ENCODE measurements at places on chromosomes 4 and X.

DNA sequence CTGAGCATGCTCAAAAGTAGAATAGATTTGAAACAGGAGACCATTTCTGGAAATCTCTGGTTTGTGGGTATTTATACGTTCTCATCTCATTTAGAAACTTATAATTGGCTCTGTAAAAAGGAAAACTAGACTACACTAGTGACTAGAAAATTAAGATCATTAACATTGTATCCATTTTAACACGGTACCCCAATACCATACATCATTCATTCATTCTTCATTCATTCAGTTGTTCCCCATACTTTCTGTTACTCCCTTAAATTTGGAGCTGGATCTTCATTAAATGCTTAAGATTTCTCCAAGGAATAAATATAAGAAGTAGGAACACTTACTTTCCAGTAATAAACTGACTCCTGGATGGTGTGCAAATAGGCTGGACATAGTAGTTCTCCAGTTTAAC, 1.3 kb downstream of the ARSJ start:
- DNase-seq = no peak

DNA sequence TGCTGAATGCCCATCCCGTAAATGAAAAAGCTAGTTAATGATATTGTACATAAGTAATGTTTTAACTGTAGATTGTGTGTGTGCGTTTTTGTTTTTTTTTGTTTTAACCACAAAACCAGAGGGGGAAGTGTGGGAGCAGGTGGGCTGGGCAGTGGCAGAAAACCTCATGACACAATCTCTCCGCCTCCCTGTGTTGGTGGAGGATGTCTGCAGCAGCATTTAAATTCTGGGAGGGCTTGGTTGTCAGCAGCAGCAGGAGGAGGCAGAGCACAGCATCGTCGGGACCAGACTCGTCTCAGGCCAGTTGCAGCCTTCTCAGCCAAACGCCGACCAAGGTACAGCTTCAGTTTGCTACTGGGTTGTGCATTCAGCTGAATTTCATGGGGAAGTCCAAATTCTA, at the start of gene SPP1:
Gene SPP1, plus strand, starts transcription at position 249 of the 400 bp plus-strand sequence. CDS start 1,182 bp downstream, outside the sequence.
- peak; percentile 55 for DNase-seq

GRCh38 chr4:99749445-99750391, 66.9 kb upstream of the DAPP1 start:
- DNase-seq = no peak

DNA sequence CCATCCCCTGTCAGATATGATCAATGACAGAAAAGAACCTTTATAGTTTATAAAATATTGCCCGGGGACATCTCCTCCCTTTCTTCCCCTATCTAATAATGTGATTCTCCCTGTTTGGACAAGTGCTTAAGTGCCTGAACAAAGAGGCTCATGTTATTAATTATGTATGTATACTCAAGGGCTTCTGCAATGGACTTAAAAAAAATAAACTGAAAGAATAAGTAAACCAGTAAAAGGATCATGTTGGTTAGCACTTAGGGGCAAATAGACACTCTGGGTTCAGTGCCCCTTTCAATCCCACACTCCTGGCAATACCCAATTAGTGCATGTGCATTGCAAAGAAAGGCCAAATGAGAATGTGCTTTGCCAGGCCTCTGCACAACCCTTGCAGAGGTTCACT, 30.7 kb upstream of the RPS6KA6 start:
- no peak for DNase-seq

DNA sequence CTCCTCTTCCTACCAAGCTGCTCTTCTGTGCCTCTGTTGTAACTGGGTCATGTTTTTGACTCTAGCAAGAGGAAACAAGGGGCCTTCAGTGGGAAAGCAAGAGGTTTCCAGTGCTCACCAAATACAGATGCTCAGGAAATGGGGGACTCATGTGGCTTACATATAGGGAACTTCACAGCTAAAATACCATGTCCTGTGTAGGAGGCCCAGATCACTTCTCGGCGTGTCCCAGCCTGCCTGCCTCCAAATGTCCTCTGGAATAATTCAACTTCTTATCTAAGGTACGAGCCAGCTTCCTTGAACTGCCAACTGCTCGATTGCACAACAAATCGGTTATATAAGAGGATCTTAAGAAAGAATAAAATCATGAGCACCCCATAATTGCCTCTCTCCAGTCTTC, 161.3 kb downstream of the KIT start:
- DNase-seq = no peak

- DNase-seq = peak; percentile 15
Observed at GRCh38 chrX:106300656-106301055, 132.6 kb downstream of the PWWP3B start.

DNA sequence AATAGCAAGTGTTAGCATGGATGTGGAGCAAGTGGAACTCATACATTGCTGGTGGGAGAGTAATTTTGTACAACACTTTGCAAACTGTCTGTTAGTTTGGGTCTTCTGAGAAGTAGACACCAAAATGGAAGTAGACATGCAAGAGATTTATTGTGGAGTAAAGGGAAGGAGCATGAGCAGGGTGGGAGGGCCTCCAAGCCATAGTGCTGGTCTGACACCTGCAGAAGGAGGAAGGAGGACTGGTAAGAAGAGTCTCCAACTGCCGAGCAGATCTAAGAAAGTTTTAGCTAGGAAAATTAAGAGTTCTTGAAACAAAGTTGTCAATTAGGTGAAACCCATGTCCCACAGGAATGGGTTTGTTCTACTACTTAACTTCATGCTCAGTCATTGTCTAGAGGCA, 64.0 kb upstream of the DDIT4L start:
- no peak for DNase-seq

DNA sequence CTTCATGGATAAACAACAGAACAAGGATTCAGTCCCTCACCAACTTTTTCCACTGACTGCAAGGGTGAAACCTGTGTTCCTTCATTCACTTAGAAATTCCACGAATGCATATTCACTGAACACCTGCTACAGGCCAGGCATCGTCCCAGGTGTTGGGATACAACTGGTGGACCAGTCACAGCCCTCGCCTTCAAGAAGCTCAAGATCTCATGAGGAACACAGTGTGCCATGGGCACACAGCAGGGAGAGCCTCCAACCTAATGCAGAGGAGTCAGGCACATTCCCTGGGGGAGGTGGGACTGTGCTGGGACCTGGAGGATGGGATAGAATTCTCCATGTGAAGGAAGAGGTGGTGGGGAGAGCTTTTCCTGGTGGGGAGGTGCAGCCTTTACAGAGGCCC, 107.6 kb upstream of the PDLIM3 start:
- DNase-seq = no peak

DNA sequence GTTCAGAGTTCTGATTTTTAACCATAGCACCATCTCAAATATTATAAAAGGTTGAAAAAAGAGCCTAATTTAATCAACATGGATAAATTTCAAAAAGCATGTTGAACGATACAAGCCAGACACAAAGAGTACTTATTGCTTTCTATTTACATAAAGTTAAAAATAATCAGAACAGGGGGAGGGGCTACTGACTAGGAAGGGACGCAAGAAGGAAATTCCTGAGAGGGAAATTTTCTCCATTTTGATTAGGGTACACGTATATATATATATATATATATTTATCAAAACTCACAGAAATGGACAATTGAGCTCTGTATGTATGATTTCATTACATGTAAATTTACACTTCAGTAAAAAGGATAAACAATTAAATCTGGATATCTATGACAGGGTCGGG, 482 bp upstream of the MBTPS2 start:
- peak; percentile 71 for DNase-seq

DNA sequence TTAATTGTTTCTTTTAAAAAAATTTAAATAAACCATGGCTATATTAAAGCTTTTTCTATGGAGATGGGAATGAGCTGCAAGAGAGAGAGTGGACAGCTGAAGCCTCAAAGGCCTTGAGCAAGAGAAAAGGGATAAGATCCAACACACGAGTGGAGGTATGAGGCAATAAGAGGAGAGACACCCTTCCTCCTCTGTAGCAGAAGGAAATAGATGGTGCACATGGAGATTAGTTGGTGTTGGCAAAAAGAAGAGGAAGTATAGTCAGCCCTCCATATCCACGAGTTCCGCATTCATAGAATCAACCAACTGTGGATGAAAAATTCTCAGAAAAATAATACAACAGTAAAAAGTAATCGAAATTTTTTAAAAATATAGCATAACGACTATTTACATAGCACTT, 3.2 kb downstream of the CXorf38 start:
- DNase-seq = no peak

DNA sequence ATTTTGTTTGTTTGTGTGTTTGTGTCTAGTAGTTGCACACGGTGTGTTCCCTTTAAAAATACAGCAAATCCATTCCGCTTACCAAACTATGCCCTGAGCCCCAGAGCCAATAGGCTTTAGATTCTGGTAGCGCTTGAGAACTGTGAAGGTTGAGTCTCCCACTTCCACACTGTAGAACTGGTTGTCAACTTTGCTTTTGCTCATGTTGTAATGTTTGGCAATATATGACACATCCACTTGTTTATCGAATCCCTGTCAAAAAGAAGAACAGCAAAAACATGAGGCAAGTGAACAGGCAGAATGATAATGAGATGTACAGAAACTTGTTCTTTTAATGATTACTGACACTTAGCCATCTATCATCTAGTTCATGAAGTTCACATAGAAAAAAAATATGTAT, 200.6 kb downstream of the MAPK10 start:
- no peak for DNase-seq

GRCh38 chr4:156377036-156377710, 423.5 kb upstream of the CTSO start:
- DNase-seq = no peak

- no peak for DNase-seq
Observed at GRCh38 chrX:584572-584971, 46.0 kb upstream of the SHOX start.

DNA sequence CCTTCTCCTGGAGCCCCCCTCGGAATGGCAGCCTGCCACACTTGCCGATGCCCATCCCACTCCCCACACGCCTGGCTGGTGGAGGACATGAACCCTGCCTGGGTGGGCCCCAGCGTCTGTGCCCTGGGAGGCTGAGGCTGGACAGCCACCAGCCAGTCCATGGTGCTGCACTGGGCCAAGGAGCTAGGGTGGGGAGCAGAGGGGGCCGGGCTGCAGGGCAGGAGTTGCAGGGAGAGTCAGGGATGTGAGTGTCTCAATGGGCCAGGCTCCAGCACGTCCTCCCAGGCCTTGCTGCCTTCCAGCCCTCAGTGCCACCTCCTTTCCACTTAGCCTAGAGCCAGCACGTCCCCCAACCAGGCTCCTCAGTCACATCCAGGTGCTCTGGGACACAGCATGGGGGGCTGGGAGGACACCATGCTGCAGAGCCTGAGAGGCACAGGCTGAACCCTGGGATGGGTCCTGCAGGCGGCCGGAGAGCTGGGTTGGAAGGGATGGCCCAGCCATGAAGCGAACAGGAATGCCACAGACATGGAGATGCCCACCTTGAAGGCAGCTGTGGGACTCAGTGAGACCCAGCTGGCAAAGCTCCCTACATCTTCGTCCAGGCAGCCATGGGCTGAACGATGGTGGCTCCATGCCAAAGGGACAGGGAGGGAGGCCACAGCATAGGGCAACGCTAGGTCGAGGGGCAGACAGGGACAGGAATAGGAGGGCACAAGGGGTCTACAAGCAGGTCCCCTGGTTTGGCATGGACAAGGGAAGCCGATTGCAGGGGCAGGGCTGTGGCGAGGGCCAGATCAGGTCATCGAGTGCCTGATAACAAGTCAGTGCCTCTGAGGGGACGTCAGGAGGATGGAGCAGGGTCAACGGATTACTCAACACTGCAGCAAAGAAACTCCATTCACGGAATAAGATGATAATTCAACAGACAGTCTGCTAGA, 30.1 kb upstream of the MXD4 start:
- DNase-seq = no peak

- no peak for DNase-seq
Observed at GRCh38 chr4:76680952-76681351, 217.0 kb downstream of the SOWAHB start.

DNA sequence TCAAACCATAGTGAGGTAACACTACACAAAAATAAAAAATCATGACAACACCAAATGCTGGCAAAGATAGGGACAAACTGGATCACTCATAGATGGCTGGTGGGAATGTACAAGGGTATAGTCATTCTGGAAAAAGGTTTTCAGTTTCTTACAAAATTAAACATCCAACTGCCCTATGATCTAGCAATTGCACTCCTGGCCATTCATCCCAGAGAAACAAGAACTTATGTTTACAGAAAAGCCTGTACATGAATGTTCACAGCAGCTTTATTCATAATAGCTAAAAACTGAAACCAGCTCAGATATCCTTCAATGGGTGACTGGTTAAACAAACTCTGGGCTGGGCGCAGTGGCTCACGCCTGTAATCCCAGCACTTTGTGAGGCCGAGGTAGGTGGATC, 43.3 kb downstream of the NYX start:
- no peak for DNase-seq

- peak; percentile 85 for DNase-seq
Observed at GRCh38 chrX:154436983-154437752, at the start of gene GDI1. TSS of gene GDI1 (plus strand) at chrX:154437154. CDS start at chrX:154437255, 101 bp downstream.

DNA sequence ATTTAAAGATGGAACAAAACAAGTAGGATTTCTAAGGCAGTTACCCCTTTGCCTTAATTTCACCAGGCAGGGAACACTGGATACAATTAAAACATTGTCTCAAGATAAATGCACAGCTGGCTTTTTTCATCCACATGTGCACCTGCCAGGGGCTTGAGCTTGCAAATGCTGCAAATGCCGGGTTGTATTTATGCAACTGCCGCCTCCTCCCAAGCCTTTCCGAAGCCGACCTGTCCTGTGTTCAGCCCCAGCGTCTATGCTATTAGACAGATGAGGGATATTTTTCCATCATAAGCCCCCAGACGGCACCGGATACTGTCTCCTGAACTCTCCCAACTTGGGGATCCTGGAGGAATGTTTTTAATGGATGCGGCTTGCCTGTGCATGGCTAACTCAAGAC, 251.6 kb downstream of the CRLF2 start:
- no peak for DNase-seq

- peak; percentile 67 for DNase-seq
Observed at GRCh38 chr4:5198656-5199541, 147.6 kb downstream of the STK32B start.

- DNase-seq = no peak
Observed at GRCh38 chrX:1676866-1677265, 62.0 kb downstream of the ASMT start.

GRCh38 chrX:134711135-134711921, 53.1 kb upstream of the PLAC1 start:
- no peak for DNase-seq

GRCh38 chr4:160492181-160492580, 1389.3 kb downstream of the RAPGEF2 start:
- no peak for DNase-seq

DNA sequence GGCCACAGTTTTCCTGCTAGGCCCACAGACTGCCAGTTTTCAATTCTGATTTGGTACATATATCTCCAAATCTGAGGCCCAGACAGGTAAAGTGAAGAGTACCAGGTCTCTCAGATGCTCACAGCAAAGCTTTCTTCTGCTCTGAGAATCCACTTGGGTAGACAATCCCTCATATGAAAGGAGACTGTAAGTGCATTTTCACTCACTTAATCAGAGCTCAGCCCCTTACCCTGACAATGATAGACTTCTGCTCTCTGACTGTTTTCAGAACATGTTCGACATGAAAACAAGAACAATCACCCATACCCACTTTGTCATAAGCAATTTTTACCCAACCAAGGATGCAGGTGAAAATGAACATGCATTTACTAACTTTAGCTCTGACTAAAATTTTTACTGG, 7.1 kb downstream of the GPRIN3 start:
- DNase-seq = no peak

- DNase-seq = no peak
Observed at GRCh38 chr4:41057467-41057866, 156.9 kb downstream of the APBB2 start.

Data from NCI-H526 (cell line).